ENCODE measurements at places on chromosomes 11 and 22.

- no peak for DNase-seq
These were observed 710 bp downstream of the MTCH2 start for GRCh38 chr11:47641600-47642098.

GRCh38 chr11:134750619-134751018 is 338.6 kb upstream of the B3GAT1 start:
- DNase-seq, result no peak

- no peak for DNase-seq
These were observed 2.6 kb downstream of the SPDYC start for GRCh38 chr11:65172600-65172999.

DNA sequence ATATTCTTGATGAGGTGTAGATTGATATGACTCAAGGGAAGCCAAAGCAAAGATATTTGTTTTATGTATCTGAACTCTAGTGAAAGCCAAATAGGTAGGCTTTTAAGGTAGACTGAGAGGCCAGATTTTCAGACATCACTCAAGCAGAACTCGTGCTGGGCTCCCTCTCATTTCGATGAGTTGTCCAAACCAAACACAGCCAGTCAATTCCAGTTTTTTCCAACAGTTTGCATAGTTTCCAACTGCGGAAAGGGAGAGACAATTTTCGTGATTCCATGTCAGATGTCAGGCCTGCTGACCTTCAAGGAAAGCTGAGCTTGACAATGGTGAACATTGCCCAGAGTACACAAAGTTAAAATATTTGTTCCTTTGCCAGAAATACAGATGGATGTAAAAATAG is 110.9 kb upstream of the MPPED2 start:
- DNase-seq, result no peak

DNA sequence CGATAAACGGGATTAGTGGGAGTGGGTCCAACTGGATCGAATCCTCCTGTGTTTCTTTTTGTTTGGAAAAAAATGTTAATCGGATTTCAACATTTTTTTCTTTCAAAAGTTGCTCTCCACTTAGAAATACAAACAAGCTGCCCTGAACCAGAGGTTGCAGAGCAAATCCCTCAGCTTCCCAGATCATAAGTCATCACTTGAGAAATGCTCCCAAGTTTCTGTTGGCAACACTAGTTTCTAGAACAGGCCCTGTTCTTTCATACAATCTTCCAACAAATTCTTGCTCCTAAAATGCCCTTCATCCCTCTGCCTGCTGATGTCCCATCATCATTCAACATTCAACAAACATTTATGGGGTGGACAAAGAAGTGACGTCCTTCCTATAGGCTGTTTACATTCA is 1.3 kb upstream of the MLC1 start:
- DNase-seq, result no peak

GRCh38 chr11:69996451-69996850 is 81.7 kb upstream of the ANO1 start:
- no peak for DNase-seq

- no peak for DNase-seq
These were observed 64.3 kb upstream of the ZC3H12C start for GRCh38 chr11:110028921-110029320.

GRCh38 chr22:20384865-20385264 is 9.1 kb upstream of the ZNF74 start:
- no peak for DNase-seq

DNA sequence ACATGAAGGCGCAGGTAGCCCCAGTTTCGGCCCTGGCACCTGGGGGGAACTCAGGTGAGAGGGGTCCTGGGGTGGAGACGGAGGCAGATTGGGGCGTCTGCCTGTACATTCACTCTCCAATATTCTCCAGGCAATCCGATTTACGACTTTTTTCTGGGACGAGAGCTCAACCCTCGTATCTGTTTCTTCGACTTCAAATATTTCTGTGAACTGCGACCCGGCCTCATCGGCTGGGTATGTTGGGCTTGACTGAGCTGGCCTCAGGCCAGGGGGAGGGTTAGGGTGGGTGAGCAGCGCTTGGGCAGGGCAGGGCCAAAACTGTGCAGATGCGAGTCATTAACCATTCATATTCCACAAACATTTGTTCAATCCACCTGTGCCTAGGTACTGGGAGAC is 1.7 kb downstream of the TM7SF2 start:
- DNase-seq, result no peak

DNA sequence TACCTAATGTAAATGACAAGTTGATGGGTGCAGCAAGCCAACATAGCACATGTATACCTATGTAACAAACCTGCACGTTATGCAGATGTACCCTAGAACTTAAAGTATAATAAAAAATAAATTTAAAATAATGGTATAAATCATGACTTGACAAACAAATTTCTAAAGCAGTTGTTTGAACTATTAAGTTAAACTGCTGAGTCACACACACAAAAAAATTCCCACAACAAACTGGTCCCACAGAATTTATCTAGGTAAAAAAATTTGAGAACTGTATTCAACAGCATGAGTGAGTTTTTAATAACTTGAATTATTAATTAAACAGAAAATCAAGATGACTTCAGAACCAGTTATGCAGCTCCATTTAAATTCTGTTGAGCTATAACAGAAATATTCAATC is 186.0 kb upstream of the SOX6 start:
- no peak for DNase-seq

DNA sequence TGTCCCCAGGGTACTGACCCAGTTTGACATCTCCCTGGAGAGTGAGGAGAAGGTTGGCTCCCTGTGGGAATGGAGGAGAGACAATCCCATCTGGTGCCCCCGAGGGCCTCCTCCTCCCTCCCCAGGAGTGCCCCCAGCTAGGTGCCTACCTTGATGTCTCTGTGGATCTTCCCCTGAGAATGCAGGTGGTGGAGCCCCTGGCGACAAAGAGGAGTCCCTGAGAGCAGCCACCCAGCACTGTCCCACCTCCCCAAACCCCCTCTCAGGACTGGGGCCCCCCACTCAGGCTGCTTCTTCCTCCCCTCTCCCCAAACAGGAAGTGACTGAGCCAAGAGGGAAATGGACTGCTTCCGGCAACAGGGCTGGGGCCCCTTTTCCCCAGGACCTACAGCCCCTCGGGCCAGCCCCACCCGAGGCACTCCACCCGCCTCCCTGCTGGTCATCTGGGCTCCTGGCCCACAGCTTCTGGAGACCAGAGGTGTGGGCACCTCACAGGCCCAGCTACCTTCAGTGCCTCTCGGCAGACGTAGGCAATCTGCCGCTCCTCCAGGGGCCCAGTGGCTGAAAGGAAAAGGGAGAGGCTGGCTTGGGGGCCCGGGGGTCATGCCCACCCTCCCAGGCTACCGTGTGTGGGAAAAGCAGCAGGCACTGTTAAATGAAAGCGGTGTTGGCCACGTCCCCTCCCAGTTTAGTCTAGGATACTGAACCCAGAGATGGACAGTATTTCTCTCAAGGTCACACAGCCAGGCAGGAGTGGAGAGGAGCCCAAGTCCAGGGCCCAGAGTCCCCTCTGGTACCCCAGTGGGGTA is 1.2 kb downstream of the MAP4K2 start:
- no peak for DNase-seq

- DNase-seq, result no peak
These were observed 6.2 kb downstream of the TUB start for GRCh38 chr11:8087185-8087584.

GRCh38 chr11:22859756-22860155 is 518 bp downstream of the CCDC179 start:
- DNase-seq, result no peak

DNA sequence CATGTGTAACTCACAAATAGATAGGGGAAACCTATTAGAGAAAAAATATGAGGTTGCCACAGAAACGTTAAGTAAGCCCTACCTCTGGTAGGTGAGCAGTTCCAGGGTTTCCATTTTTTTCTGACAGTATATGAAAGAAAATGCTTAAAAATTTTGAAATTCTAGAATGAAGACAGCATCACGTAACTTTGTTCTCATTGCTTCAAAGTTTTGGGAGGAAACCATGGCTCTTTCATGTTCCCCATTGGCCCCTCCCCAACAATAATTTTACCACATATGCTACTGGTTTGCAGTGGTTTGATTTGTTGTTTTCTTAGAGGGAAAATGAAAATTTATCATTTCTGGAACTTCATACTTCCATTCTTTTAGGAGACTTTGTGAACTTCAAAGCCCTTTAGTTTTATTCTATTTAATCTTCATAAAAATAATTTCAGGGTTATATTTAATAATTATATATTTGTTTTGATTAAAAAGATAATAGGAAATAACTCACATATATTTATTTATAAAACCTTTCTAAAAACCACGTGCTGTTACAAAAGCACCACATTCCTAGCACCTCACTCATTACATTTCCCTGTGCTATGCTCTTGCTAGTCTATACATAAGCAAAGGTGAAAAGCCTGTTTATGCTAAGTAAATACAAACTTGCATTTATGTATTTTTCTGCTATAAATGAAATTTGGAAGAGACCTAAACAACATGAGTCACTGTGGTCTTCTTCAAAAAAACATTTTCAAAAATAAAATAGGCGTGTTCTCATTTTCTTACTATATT is 113.4 kb downstream of the CASP12 start:
- no peak for DNase-seq

DNA sequence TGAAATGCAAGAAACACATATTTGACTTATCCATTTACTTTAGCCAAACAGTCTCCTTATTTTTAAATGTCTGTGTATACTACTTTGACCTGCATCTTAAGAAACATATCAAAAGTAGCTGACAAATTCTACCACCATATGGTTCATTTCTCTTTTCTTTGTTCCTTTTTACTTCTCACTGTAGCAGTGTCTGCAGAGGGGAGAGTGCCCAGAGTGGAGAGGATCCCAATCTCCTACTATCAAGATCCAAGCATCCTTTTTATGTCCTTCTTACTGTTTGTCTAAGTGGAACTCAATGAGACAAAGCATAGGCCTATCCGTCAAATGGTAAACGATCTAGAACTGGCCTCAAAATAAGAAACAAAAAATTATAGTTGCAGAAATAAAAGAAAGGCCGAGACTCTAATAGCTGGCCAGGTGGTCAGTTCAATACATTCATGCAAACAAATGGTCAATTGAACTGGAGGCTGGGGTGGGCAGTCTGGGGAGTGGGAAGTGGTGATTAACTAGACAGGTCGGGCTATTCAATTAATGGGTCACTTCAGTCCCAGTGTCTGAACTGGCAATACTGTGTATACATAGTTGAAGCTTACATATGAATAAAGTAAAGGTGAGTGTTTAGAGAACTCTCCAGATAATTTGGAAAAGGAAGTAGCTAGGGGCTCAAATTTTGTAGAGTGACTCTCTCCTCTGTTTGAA is 149.1 kb downstream of the MAML2 start:
- no peak for DNase-seq

DNA sequence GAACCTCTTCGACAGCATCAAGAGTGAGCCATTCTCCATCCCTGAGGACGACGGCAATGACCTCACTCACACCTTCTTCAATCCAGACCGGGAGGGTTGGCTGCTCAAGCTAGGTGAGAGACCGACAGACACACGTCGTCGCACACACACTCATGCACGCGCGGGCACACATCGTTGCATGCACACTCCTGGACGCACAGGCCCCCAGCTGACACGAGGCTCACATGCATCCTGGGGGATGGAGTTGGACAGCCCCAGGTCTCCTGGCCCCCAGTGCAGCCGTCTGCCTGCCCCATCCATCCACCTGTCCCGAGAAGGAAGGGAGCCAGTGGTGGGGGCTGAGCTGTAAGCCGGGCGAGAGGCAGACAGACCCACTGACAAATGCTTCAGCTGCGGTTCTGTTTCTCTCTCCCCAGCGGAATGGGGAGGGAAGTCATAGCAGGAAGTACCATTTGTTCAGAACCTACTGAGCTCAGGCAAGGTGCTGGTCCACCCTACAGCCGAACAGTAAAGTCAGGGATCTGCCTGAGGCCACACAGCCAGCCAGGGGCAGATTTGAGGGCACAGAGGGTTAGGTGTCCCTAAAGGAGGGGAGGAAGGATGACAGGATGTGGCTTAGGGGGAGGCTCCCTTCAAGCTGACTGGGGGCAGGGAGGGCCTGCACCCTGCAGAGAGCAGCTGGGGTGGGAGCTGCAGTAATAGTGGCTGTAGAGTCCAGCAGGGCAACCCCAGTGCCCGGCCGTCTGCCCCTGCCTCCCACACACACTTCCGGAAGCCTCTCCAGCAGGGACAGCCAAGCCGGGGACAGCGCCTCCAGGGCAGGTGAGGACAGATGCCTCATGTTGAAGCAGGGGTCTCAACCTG is 27.1 kb downstream of the CYTH4 start:
- peak; percentile 40 for DNase-seq

- DNase-seq, result no peak
These were observed 1530.4 kb downstream of the BRD1 start for GRCh38 chr22:48297296-48297695.

- no peak for DNase-seq
These were observed 9.4 kb upstream of the SSTR3 start for GRCh38 chr22:37221424-37222333.

- peak; percentile 18 for DNase-seq
These were observed 1.8 kb downstream of the BCL9L start for GRCh38 chr11:118923721-118924587.

DNA sequence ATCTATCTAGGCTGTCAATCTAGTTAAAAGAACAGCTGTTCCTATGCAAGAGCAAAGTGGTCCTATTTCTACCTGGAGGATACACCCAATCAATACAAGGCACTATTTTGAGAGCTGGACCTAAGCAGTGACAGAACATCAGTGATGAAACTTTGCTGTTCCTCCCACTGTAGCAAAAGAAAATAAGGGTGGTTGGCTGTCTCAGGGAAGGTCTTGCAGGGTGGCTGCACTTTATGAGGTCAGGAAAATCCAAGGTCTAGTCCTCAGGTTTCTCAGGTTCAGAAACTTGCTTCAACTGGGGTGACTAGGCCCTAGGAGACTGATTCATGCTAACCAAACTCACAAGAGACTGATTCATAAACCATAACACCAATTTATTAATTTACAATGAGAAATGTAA is 11.6 kb downstream of the CPSF7 start:
- no peak for DNase-seq

- DNase-seq, result no peak
These were observed 253.7 kb upstream of the POU2AF2 start for GRCh38 chr11:110991661-110992355.

DNA sequence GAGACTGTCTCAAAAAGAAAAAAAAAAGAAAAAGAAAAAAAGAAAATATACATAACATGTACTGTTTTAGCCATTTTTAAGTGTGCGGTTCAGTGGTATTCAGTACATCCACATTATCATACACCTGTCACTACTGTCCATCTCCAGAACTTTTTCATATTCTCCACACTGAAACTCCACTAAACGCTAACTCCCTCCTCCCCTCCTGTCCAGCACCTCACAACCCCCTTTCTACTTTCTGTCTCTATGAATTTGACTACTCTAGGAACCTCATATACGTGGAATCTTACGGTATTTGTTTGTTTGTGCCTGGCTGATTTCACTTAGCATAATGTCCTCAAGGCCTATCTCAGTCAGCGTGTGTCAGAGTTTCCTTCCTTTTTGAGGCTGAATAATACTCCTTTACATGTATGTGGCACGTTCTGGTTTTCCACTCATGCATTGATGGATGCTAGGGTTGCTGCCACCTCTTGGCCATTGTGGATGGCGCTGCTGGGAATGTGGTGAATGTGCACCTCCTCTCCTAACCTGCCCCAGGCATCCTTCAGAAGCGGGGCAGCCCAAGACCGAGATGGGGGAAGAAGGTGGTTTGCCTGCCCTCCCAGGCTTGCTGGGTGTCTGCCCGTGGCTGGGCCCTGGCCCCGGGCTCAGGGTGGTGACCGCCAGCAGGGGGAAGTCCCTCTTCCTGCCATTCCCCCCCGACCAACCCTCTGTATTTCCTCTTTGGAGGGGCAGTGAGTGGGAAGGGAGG is 60.5 kb downstream of the BCR start:
- peak; percentile 13 for DNase-seq

- DNase-seq, result no peak
These were observed 148.6 kb upstream of the MTNR1B start for GRCh38 chr11:92820860-92821259.

All from AML-193 (cell line).